ENCODE measurements at places on chromosomes 11 and 22. TPM values are rescaled to one million over a fixed set of nuclear protein-coding genes. Genes with fewer than 3 reads are reported as not detected.

The LMO2 gene
- 2.4 TPM for total RNA-seq

The RFPL1 gene
- not detected for total RNA-seq

The CDC45 gene
- total RNA-seq: 28.6 TPM

The RIMBP3C gene
- total RNA-seq: not detected

The FOLR2 gene
- total RNA-seq: not detected

The TRIM64 gene
- total RNA-seq: not detected

The MPST gene
- total RNA-seq: 211 TPM

The TSPAN4 gene
- total RNA-seq: 96.4 TPM

The TNNT3 gene
- 0.98 TPM for total RNA-seq

The PRODH gene
- total RNA-seq: 8.7 TPM
